Fibroblast of villous mesenchyme (primary cell): ENCODE measurements at places on chromosomes 4 and X. TPM values are rescaled to one million over a fixed set of nuclear protein-coding genes. Genes with fewer than 3 reads are reported as not detected.

Gene ODAPH
- total RNA-seq = not detected in 2 replicates

Gene GABRE
- total RNA-seq = 24.2 and 50.1 TPM in 2 replicates

Gene CENPVL3
- not detected in 2 replicates for total RNA-seq

Gene GYPB
- not detected in 2 replicates for total RNA-seq

Gene EMCN
- total RNA-seq = not detected in 2 replicates

Gene GPRIN3
- 0.43 and 0.64 TPM in 2 replicates for total RNA-seq

GRCh38 chrX:76148041-76148665, 24.7 kb upstream of the PBDC1 start:
- DNase-seq = peak; percentile 7

DNA sequence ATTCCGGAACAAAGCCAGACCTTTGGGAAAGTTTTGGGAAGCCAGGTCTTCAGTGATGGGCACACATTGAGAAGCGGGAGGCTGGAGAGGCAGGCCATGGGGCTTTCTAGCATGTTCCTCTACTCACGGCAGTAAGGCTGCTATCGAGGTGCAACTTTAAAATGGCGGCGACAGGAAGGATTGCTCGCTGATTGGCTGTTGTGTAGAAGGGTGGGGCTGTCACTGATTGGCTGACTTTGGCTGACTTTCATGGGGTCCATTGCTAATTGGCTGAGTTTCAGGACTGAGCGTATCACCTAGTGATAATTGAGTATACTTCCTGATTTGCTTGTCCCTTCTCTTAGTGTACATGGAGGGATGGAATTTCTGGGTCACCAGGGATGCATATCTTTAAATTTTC, 19.7 kb upstream of the GLOD5 start:
- DNase-seq = no peak

GRCh38 chr4:173194157-173194556, 25.5 kb downstream of the GALNT7 start:
- no peak for DNase-seq

DNA sequence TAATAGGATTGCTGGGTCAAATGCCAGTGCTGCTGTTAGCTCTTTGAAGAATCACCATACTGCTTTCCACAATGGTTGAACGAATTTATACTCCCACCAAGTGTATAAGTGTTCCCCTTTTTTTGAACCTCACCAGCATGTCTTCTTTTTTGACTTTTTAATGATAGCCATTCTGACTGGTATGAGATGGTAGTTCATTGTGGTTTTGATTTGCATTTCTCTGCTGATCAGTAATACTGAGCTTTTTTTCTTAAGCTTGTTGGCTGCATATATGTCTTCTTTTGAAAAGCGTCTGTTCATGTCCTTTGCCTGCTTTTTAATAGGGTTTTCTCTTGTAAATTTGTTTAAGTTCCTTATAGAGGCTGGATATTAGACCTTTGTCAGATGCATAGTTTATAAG, 14.8 kb downstream of the USP38 start:
- no peak for DNase-seq

DNA sequence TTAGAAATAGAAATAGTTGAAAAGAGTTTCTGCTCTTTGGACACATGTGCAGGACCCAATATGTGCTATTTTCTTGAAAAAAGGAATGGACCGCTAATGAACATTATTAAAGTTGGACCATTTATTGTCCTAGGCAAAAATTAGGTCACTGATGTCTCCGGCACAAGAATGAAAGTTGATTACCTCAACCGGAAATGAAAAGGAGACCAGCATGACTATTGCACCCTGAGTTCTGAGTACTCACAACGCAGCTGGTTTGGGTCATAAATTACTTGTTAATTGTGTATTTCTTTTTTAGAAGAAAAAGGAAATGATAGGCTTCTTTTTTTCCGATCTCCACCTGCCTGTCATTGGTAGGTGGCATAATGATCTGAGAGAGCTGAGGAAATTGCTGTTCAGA, 232.7 kb downstream of the ARHGAP24 start:
- no peak for DNase-seq

GRCh38 chrX:152908486-152908885, 10.6 kb downstream of the ZNF185 start:
- DNase-seq = no peak

DNA sequence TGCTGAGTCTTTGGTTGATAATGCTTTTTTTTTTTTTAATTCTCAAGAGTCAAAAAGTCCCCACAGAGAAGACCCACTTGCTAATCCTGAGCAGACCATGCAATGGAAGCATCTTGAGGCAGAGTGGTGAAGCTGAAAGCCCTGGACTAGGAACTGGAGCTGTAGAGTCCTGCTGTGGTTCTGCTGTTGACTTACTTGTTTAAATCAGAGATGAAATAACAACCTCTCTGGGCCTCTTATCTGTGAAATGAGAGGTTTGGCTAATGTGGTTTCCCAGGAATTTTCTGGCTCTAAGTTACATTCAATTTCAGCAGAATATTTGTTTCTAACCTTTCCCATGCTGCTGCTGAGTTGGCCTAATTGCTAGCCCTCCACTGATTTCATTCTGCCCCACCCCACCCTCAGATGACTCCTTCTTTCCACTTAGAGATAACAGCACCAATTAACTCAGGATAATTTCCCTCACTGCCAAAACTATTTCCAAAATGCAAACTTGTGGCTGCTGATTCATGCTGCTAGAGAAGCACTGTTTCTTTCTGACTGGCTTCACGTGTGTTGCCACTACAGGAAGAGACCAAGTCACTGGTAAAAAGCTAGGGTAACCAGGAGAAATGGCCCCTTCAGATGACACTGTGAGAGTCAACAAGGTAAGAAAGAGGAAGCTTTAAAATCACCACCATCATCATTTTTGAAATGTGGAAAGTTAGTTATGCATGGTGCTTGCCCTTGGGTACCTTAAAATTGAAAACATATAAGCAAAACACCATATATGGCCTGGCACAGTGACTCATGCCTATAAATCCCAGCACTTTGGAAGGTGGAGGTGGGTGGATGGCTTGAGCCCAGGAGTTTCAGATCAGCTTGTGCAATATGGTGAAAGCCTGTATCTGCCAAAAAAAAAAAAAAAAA, 326.4 kb downstream of the DCHS2 start:
- DNase-seq = peak; percentile 92

GRCh38 chrX:17747692-17748091, 10.4 kb downstream of the SCML1 start:
- no peak for DNase-seq

- no peak for DNase-seq
Measured at GRCh38 chr4:10619855-10620254, 64.7 kb downstream of the CLNK start.

DNA sequence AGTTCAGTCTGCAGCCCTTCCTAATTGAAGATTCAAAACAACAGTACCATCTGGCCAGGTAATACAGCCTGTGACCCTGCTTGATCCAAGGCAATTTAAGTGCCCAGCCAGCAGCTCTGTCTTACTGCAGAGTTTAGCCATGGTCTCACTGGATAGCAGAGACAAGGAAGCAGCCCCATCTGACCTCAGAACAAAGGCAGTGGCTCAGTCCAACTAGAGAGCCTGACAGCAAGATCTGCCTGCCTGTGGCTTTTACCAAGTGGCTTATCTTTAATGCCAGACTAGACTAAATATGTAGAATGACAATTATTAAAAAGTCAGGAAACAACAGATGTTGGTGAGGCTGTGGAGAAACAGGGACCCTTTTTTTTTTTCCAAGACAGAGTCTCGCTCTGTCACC, 293.4 kb downstream of the DTHD1 start:
- DNase-seq = no peak

- peak; percentile 29 for DNase-seq
Measured at GRCh38 chr4:1290165-1290977, 680 bp downstream of the MAEA start.

- peak; percentile 20 for DNase-seq
Measured at GRCh38 chr4:53011259-53011905, 149.3 kb downstream of the RASL11B start.

DNA sequence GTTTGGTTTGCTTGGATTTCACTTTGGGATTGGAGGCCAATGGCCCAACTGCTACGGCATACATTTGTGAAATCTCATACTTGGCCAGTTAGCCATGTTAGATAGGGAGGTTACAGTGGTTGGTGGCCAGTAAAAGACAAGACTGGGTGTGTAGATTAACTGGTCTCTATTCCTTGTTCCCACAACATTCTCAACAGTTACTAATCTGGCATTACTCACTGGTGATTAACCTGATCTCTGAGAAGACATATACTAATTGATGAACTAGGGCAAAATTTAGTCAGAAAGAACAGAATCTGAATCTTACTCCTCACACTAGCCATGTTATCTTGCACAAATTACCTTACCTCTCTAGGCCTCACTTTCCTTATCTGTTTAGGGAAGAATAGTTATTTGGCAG, 33.4 kb downstream of the GATB start:
- no peak for DNase-seq

- DNase-seq = no peak
Measured at GRCh38 chr4:74033739-74034138, 4.8 kb downstream of the CXCL3 start.

- DNase-seq = peak; percentile 54
Measured at GRCh38 chrX:154412468-154412867, 1.1 kb downstream of the TAFAZZIN start.

DNA sequence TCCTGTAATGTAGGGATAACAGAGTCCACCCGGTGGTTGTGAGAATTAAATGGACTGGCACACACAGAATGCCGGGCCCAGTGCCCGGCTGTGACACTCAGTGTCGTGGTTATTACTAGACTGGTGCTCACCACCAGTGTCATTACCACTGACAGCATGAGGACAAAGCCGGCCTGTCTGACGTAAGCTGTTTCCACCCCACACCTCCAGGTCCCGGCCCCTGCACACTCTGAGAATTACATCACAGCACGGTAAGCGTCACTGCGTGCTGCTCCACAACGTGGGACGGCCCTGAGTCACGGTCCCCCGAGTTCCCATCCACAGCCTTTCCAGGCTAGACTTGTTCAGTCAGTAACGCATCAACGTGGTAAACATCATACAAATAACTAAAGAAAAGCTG, 22.9 kb downstream of the FAT1 start:
- DNase-seq = peak; percentile 28

- DNase-seq = no peak
Measured at GRCh38 chrX:72073633-72074032, 58.1 kb downstream of the RTL5 start.

- DNase-seq = no peak
Measured at GRCh38 chr4:21544955-21545354, 403.6 kb downstream of the KCNIP4 start.

DNA sequence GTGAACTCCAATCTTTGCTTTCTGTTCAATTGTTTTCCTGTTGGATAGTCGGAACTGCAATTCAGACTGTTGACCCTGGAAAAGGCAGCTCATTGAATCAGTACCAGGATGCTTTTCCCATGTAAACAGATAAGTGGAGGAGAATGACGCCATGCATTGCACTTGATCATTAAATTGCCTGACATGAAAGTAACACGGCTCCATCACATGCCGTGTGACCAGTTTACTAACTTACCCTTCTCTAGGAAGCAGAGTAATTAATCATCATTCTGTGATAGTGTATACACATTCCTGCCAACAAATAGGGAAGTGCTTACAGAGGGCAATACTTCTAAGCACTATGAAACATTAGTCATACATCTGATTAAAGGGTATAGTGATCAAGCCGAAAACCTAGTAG, 101.4 kb downstream of the PPARGC1A start:
- DNase-seq = peak; percentile 65

DNA sequence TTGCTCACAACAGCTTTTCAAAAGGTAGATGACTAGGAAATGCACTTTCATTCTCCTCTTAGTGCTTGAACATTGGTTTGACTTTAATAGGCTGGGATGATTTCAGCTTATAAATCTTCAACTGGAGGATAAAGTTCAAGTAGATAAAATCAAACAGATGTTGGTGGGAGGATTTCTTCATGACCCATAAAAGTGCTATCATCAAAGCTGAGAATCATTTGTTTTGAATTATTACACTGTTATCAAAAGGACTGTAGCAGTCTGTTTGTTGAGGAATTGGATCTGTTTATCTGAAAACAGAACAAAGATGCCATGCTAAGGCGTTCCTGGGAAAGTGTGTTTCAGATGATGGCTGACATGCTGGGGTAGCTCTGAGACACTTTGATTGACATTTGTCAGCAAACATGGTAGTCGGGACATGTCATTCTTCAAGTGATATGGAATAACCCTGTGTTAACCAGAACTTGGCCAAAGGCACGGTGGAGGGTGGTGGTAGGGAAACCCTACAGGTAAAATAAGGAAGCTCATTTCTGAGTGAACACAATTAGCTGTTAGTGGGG, 304.0 kb upstream of the PITX2 start:
- peak; percentile 52 for DNase-seq

DNA sequence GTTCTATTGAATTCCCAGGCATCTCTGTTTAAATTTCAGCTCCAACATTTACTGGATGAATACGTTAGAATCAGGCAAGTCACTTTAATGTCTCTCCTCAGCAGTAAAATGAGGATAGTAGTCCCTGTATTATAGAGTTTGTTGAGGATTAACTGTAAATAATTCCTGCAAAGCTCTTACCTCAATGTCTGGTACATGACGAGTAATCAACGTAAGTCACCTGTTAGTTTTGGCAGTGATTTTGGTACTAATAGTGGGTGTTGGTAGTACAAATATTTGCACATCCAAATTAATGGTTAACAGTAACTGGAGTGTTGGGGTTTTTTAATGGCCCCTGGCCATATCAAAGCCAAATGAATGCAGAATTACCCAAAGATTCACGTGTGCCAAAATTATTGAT, 189.8 kb upstream of the GALNT7 start:
- no peak for DNase-seq

DNA sequence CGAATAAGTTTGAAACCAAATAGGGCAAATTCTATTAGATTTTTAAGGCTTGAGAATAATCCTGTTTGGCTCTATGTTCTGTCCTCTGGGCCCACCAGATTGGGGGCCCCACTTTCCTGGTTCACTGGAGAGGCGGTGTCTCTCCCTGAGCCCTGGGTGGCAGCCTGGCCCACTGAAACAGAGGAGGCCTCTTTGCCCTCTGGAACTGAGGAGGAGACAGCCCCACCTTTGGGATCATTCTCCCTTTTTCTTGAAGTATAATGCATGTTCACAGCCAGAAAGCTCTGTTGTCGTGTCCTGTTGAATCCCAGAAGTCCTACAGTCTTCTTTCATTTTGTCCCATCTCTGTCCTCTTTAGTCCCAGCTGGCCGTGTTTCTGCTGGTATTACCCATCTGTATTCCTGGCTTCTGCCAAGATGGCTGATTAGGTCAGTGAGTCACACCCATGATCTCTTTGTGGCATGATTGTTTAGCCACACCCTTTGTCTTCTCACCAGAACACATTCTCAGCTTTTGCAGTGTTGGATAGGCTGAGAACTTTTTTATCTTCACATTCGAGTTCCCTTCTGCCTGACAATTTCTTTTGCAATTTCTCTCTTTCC, 8.1 kb upstream of the TBC1D25 start:
- peak; percentile 66 for DNase-seq

DNA sequence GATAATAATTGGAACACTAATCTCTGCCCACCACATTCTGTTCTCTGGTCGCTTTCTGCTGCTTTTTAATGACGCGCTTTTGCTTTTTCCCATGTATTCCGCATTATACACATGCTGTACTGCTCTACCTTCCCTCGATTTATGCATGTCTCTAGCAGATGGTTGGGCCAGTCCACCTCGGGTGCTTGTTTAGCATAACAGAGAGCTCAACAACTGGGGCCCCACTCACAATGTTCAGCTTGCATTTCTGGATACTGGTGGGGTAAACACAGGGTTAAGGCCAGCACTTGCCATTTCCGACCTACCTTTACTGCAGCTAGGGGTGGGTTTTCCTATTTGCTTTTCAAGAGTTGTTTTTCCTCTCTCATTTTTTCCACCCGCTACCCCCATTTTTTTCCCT, 255.8 kb downstream of the SOX3 start:
- DNase-seq = no peak

- DNase-seq = peak; percentile 44
Measured at GRCh38 chrX:56783450-56783831, 54.4 kb downstream of the NBDY start.
